Common myeloid progenitor, CD34-positive (primary cell): ENCODE measurements at places on chromosomes 13 and 19.

- no peak for DNase-seq
Observed at GRCh38 chr13:95607366-95607765, 37.1 kb downstream of the DZIP1 start.

DNA sequence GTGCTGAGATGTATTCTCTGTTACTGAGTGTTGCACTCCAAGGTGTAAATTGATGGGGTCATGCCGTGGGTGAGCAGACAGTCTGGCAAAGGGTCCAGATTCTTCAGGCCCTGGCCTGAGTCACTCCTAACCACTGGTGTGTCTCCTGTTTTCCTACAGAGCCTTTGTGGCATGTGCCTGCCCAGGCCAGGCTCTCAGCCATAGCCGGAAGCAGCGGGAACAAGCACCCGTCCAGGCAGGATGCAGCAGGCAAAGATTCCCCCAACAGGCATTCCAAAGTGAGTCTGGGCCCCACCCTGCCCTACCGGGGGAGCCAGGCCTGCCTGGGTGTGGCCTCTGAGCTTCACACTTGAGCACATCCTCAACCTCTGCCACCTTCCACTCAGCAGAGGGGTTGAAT, 61.9 kb downstream of the DPF1 start:
- DNase-seq: no peak

DNA sequence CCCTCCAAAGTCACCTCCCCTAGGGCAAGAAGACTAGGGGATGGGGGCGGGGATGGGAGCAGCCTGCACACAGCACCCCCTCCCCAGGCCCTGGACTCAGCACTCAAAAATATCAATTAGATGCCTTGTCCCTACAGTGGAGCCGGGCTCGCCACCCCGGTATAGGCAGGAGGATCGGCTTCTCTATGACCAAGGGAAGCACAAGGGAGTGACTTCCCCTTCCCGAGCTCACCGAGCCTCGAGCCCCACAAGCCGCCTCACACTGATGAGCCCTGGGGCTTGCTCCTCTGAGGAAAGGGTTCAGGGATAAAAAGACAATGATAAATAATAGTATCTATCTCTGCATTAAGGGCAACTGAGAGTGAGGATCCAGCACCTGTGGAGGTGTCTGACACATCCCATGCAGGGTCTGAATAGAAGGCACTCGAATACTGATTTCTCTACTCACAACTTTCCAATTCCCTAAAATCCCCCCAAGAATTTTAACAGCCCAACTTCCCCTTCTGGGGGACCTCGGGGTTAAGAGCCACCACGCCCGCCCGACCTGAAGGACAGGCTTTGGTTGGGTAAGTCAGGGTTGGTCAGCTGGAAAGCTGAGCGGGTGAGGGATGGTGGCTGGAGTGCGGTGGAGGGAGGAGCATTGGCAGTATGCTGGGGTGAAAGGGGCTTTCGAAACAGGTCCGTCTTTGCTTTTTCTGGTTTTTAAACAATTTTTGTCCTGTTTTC, 51.3 kb downstream of the STK24 start:
- DNase-seq: no peak

- DNase-seq: no peak
Observed at GRCh38 chr13:30173303-30173610, 134.1 kb downstream of the KATNAL1 start.

- DNase-seq: no peak
Observed at GRCh38 chr19:57057036-57057686, 62.6 kb upstream of the USP29 start.

DNA sequence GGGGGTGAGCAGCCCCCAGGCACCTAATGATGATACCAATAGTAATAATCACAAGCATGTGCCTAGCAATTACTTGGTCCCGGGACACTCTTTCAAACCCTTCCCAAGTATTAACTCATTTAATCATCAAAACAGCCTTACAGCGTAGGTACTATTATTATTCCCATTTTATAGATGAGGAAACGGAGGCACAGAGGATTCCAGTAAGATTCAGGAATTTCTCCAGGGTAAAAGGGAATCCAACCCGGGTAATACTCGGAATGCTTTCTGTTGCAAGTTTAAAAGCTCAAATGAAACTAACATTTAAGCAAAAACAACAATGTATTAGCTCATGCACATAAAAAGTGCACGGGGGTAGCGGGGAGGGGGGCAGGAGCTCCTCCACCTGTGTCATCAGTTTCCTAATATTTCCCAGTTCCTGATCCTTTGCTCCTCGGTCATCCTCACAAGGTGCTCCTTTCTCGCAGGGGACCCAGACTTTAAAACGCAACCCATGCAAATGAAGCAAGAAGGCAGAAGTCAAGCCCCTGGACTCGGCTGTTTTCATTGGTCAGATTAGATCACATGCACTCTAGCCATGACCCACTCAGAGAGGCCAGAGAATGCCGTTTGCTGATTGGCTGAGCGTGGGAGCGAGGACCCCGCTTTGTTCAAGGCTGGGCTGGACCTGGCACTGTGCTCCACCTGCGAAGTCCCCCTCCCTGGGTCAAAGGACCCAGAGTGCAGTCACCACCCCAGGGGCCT, 38.3 kb upstream of the C19orf12 start:
- DNase-seq: no peak
